ENCODE measurements at places on chromosomes 16 and 17.

DNA sequence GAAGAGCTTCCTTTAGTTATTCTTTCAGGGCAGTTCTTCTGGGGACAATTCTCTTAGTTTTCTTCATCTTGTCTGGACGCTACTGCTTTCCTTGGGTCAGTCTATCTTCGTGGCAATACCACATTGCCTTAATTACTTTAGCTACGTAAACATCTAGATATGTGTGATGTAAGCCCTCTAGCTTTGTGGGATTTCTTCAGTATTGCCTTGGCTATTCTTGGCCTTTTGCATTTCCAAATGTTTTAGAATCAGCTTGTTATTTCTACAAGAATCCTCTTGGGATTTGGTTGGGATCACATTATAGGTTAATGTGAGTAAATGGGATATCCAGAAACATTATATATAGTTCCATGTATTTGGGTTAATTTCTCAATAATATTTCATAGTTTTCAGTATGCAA lies 9.0 kb upstream of the ST6GALNAC2 start:
- DNase-seq, result no peak

DNA sequence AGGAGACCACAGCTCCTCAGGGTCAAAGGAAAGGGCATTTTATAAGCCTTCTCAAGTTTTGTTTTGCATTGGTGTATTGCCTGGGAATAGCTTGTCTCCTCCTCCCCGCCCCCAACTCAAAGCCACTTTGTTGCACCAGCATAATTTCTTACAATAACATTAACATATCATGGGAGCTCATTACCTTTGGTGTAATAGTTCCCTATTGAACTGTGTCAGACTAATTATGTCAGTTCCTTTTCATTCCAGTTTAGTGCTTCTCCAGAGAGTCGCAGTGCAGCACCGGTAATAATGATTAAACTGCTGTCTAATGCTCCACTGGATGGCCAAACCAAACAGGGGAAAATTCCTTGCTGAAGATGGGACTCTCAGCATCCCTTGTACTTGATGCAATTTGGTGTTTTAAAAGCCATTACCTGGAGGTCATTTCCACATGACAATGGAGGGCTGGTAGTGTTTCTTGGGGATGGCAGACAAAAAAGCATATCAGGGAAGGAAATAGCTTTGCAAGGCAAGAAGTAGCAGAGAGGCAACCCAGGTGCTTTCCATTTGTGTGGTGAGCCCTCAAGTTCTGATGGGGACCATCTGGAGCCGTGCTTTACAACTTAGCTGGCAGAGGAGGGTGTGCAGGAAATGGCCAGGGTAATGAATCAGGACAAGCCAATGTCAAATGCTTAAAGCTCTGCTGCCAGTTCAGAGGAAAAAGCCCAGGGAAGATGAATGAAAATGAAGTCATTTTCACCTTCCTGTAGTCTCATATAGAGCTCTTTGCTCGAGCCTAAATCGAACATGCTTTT lies 91.5 kb upstream of the NLRP1 start:
- no peak for DNase-seq

GRCh38 chr17:76056882-76057281 lies 15.4 kb downstream of the SRP68 start:
- no peak for DNase-seq

GRCh38 chr17:68634345-68634876 lies 33.2 kb upstream of the FAM20A start:
- DNase-seq, result no peak

DNA sequence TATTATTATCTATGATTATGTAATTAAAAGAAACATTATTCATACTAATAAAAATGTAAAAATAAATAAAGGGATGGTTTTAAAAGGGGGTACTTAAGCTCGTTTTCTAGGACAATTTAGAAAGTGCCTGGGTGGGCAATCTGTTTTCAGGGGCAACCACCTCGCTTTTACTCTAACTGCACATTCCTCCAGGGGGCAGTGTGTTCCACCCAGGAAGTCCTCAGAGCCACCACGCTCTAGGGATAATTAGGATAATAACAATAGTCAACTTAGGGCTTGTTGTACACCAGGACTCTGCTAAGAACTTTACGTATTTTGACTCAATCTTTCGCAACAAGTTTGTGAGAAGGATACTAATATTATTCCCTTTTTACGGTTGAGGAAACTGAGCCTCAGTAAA lies 396.7 kb upstream of the MAF start:
- no peak for DNase-seq

- no peak for DNase-seq
Observed at GRCh38 chr17:57475796-57476195, 219.5 kb downstream of the MSI2 start.

GRCh38 chr16:68698091-68698490 lies 39.0 kb upstream of the CDH1 start:
- DNase-seq, result no peak

GRCh38 chr16:81562174-81562849 lies 117.7 kb downstream of the CMIP start:
- no peak for DNase-seq

GRCh38 chr17:80270104-80270503 lies 9.5 kb downstream of the RNF213 start:
- no peak for DNase-seq

GRCh38 chr17:42573095-42573494 lies 4.4 kb downstream of the PSMC3IP start:
- DNase-seq, result no peak

DNA sequence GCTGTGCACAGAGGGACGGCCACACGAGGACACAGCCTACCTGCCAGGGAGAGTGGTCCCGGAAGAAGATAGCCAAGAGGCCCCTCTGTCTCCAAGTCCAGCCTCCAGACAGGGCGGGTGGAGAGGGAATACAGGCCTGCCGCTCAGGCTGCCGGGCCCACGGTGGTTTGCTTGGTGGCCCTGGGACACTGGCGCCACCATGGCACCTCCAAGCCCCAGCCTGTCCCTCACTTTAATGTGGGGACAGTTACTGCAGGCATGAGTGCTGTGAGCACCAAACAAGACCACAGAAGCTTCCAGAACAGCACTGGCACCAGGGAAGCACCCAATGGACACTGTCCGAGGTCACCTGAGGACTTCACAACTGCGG lies 22.0 kb upstream of the CHMP6 start:
- DNase-seq, result no peak

GRCh38 chr17:72510351-72511016 lies 389.7 kb downstream of the SOX9 start:
- no peak for DNase-seq

DNA sequence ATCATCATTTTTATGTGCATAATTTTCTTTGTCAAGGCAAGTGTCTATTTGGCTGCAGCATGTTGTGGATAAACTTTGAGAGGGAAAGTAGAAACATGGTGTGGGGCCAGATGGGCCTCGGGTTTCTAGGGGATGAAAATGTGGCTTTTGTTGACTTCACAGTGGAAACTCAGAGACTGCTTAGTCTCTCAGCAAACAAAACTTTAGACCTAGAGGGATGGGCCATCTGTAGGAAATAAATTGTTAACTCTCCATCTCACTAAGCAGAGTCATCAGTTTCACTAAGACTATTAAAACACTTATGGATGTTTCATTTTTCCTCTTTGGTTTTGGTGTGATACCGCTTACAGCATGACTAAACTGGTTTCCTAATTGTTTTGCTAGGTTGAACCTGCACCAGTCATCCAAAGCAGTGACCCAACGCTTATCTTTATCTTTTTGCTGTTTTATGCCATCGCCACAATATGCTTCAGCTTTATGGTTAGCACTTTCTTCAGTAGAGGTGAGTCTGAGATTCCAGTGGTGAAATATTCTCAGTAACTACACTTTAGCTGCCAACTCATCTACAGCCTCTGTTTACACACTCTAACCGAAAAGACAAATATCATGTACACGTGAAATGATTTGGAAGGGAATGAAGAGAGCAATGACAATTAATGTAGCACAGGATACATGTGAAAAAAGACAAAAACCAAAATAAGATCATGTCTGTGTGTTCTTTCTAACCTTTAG lies 60.6 kb upstream of the CRYM start:
- DNase-seq, result no peak

DNA sequence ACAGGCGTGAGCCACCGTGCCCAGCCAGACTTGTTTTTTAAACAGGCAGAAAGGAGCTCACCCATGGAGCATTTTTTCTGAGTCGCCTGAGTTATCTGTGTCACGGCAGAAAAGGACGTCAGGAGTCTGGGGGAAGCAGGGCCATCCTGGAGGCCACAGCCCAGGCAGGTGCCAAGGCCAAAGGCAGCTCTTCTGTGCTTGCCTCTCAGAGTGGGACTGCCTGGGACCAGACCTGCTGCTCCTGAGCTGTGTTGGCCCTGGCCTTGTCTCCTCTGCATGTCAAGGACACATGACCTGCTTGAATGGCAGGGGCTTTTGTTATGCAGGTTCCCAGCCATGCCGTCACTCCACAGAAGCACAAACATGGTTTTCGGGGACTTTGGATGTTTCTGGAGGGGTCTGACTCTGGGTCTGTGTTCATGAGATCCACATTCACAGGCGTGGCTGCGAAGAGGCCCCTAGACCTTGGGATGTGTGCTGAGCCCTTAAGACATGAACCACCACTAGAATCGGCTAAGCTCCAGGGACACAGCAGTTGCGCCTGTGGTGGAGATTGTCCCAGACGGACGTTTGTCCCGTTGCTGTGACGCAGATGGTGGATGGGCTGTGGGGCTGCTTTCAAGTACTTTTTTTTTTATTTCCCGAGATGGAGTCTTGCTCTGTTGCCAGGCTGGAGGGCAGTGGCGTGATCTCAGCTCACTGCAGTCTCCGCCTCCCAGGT lies 33.8 kb downstream of the FOXK2 start:
- no peak for DNase-seq

DNA sequence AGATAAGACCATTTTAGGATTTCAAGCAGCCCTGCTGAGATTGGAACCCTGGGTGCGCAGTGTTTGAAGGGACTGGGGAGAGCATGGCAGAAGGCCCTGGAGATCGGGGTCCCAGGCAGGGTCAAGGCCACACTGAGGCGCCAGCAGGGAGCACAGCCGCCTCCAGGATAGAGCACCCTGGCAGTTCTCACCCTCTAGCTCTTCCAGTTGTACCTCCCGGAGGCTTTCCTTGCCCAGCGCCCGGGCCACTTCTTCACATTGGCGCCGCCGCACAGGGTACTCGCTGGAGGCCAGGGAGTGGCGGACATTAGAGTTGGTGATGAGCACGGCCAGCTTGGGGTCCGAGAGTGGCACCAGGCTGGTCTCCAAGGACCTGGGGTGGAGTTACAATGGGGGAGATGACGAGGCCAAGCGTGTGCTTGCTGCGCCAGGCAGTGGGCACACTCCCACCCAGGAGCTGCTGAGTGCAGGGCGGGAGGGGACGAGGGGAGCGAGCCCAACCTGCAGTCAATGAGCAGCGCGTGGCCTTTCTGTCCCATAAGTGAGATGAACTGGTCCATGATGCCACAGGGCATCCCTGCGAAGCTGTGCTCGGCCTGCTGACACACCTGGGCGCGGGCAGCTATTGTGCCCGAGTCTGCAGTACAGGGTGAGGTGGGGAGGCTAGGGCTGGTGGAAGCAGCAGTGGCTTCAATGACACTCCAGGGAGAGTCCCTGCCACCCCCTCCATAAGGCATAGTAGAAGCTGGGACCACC lies 2.3 kb downstream of the GALK1 start:
- DNase-seq, result no peak

DNA sequence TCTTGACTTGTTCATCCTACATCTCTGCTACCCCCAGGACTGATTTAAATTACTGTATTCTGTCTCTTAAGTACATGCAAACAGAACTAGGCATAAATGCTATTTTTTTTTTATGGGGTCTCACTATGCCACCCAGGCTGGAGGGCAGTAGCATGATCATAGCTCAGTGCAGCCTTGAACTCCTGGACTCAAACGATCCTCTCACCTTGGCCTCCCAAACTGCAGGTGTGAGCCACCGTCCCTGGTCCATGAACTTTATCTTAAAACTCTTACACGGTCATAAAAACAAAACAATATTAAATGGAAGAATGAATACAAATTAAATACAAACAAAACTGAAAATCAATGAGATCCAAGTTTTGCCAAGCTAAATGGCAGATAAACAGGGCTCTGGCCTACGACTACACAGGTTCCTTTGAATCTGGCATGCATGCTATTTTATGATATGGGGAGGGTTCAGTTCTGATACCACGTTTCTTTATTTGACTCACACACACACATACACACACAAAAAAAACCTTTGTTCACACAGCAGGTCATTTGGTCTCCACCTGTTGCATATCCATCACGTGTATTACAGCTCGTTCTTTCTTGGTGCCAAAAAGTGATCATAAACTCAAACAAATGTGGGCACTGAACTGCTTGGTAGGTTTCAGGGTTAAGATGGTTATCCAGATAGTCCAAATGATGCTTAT lies 1.1 kb upstream of the PKD1L3 start:
- no peak for DNase-seq

DNA sequence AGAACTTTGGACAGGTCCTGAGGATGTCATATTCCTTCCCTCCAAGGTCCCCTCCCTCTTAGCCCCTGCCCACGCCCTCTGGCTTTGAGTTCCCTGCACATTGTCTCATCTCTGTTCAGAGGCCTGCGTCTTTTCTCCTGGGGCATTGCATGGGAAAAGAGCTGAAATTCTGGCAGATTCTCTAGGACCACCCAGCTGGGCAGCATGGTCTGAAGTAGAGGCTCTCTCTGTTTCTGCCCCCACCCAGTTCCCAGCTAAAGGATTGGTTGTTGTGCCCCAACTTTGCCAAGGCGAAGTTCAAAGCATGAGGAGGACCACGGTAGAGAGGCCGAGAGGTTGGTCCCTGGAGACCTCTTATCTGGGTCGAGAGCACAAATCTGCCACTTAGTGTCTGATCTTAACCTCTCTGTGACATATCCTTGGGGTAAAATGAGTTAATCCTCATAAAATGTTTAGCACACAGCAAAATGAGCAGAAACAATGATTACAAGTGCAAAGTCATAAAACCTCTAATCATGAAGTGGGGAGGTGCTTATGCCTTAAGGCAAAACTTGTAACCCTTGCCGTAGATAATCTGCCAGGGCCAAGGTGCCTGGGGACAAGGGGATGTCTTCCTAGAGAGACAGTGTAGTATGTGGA lies 2.4 kb downstream of the ABAT start:
- no peak for DNase-seq

- no peak for DNase-seq
Observed at GRCh38 chr16:85642762-85643358, 29.7 kb downstream of the GSE1 start.

- no peak for DNase-seq
Observed at GRCh38 chr17:77888242-77889134, 70.0 kb upstream of the TNRC6C start.

GRCh38 chr16:7746941-7747340 lies 414.3 kb downstream of the RBFOX1 start:
- no peak for DNase-seq

- no peak for DNase-seq
Observed at GRCh38 chr17:50196036-50196435, 5.4 kb downstream of the COL1A1 start.

DNA sequence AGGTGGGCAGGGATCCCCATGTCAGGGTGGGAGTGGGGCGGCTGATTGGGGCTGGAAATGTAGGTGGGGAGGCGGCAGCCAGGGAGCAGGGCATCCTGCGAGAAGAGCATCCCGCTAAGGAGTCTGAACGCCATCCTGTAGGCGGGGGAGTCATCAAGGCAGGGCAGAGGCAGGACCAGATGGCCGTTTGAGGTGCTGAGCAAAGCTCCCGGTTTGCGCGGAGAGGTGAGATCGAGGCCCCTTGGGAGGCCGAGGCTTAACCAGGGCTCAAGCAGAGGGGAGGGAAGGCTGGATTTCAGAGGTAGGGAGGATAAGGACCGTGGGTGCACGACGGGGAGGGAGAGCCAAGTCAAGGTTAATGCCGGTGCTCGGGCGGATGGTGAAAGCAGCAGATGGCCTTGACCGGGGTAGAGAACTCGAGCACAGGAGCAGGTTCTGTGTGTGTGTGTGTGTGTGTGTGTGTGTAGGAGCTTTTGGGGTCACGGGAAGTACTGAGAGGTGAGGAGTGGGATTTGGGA lies 472 bp upstream of the NME2 start:
- DNase-seq, result no peak
